ENCODE measurements at places on chromosomes 7 and 10.

DNA sequence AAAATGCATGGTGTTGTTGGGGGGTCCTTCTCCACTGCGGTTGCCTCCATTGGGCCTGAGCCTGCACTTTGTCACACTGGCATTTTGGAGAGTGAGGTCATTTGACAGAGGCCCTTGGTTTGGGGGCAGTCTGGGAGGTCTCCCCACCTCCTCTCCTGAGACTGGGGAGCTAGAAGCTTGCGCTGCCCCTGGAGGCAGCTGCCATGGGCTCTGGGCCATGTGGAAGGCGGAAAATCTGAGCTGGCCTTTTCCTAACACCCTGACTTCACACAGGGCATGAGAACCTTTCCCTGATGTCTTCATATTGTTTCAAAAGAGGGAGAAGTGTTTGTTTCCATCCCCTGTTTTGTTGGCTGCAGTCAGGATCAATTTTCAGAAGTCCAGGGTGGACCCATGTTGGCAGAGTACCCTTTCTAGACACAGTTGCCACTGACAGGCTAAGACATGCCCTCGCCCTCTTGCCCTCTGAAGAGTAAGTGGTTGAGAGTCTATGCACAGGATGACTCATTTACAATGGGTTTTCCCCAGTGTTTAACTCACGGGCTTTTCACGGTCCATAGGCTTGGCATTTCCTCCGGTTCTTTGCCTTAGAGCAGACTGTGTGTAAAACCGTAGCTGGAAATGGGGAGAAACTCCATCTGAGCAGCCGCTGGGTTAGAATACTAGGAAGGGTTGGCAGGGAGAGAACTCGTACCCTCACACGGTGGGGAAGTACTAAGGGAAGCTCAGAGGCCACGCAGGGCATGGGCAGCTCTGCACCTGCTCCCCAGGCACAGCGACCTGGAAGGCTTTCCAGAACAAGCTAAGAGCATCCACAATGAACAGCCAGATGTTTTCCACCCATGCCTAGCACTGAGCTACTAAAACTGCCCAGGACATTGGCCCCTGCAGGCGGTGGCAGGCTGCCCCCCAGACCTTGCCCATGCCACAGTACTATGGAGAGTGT lies 655.0 kb downstream of the SDK1 start:
- DNase-seq: no peak

DNA sequence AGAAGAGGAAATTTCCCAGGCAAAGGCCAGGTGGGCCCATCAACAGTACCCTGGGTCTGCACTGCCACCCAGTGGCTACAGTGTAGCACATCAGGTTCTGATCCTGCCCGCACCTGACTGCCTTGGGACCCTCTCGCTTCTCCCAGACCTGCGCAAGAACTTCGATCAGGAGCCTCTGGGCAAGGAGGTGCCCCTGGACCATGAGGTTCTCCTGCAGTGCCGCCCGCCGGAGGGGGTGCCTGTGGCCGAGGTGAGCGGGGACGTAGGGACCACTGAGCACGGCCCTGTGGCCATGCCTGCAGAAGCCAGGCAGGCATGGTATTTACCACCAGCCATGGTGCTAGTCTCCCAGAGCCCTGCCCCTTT lies 33.9 kb upstream of the SLC29A3 start:
- peak; percentile 30 for DNase-seq

- DNase-seq: peak; percentile 22
Measured at GRCh38 chr10:115092555-115093285, 445 bp upstream of the ATRNL1 start.

GRCh38 chr10:126155528-126155927 lies 232.7 kb downstream of the ADAM12 start:
- DNase-seq: no peak

Data from activated naive CD4-positive, alpha-beta T cell treated with anti-CD3 and anti-CD28 coated beads, Interleukin-2, amount 50 U/mL, for 16 hours (primary cell).